ENCODE measurements at places on chromosomes 2 and 18. TPM values are rescaled to one million over a fixed set of nuclear protein-coding genes. Genes with fewer than 3 reads are reported as not detected.

GRCh38 chr2:112251271-112251670, 3.6 kb downstream of the ZC3H8 start:
- DNase-seq: no peak

- DNase-seq: no peak
Observed at GRCh38 chr2:239425631-239426030, 24.8 kb upstream of the HDAC4 start.

DNA sequence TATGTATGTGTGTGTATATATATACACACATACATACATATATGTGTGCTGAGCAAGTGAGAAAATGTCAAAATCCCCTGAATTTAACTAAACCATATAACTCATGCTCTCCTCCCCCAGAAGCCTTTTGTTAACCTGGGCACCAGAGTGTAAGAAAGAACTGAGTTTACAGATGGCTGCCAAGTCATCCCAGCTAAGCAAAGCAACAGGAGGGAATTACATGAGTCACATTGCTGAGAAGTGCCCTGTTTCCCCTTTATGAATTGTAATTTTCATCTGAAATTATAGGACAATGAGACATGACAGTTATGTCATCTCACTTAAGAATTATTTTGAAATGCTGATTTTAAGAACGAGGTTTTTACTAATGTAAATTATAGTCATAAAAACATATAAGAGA, 29.9 kb downstream of the SCN7A start:
- no peak for DNase-seq

GRCh38 chr2:9809064-9809356, 34.3 kb upstream of the TAF1B start:
- DNase-seq: no peak

The GAL3ST2 gene
- total RNA-seq: 0.95 TPM

The ADRA2B gene
- total RNA-seq: 0.34 TPM

The SERPINB11 gene
- total RNA-seq: not detected

The ANO7 gene
- 5.4 TPM for total RNA-seq

All from activated CD8-positive, alpha-beta T cell treated with anti-CD3 and anti-CD28 coated beads for 36 hours (primary cell).